ENCODE measurements at places on chromosomes 2 and 18. TPM values are rescaled to one million over a fixed set of nuclear protein-coding genes. Genes with fewer than 3 reads are reported as not detected.

DNA sequence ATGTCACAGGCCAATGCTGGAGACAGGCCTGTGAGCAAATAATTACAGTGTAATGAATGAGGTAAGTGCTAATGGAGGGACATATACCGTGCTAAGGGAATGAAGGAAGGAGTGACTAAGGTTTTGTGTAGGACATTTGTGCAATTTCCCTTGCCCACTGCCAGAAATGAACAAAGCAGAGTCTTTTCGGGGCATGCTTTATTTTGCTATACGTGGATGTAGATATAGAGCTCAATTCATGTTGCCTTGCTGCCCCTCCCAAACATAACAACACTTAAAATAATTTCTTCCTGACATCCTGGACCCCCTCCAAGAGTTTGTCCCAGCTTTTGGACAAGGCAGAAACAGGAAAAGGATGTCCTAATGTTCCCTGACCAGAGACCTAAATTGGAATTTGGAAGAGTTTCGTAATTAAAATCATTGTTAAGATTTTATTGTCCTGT lies 23.7 kb upstream of the CD28 start:
- peak overlapping the region; percentile 84 for H3K27ac ChIP-seq
- no peaks in the 10 kb centered on the region for H3K36me3 ChIP-seq
- H3K27me3 ChIP-seq, result no peaks in the 10 kb centered on the region

DNA sequence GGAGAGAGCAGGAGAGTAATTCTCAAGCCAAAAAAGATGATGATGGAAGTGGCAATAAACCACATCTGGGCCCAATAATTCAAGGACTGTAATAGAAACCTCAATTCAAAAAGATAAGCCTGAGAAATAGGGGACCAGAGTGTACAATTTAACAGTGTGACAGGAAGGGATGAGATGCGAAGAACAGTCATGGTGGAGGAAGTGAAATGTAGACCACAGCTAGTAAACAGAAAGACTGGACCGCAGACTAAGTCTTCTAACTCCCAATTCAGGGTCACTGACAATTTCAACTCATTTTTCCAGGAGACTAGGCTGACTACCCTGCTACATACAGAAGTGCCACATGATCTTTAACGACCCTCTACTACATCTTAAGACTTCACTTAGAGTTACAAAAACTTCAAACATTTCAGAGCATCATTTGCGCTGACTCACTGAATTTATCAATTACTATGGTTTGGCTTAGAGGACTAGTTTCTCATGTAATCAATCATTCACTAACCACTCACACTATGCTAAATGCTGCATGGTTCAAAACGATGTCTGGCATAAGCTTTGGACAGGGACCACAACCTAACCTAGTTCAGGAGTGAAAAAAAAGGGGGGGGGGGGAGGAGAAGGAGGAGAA lies 9.0 kb downstream of the CUL3 start:
- H3K27ac ChIP-seq, result no peak overlapping the region
- H3K27me3 ChIP-seq, result no peaks in the 10 kb centered on the region
- H3K36me3 ChIP-seq, result no peaks in the 10 kb centered on the region
- H3K4me1 ChIP-seq, result peaks cover 59% of the 10 kb centered on the region

- no peaks in the 10 kb centered on the region for H3K4me1 ChIP-seq
- no peak overlapping the region for H3K4me3 ChIP-seq
- no peaks in the 10 kb centered on the region for H3K27me3 ChIP-seq
- DNase-seq, result no peak
- no peaks in the 10 kb centered on the region for H3K36me3 ChIP-seq
Observed at GRCh38 chr2:34747643-34748042, 1148.5 kb upstream of the FAM98A start.

- H3K4me1 ChIP-seq, result no peaks in the 10 kb centered on the region
- H3K27me3 ChIP-seq, result peaks cover 5% of the 10 kb centered on the region
- no peak for DNase-seq
- no peaks in the 10 kb centered on the region for H3K36me3 ChIP-seq
Observed at GRCh38 chr2:238793801-238794449, 54.0 kb upstream of the TWIST2 start.

CLEC4F gene
- not detected for total RNA-seq

GRCh38 chr18:53754154-53754553 lies 470.3 kb downstream of the MBD2 start:
- H3K27ac ChIP-seq, result no peak overlapping the region
- H3K4me3 ChIP-seq, result no peak overlapping the region
- no peak for DNase-seq
- H3K27me3 ChIP-seq, result no peaks in the 10 kb centered on the region
- H3K4me1 ChIP-seq, result no peaks in the 10 kb centered on the region
- H3K36me3 ChIP-seq, result no peaks in the 10 kb centered on the region

GRCh38 chr2:219514836-219515235 lies 554 bp downstream of the ASIC4 start:
- H3K4me3 ChIP-seq, result no peak overlapping the region
- no peak for DNase-seq
- no peaks in the 10 kb centered on the region for H3K36me3 ChIP-seq
- peaks cover 7% of the 10 kb centered on the region for H3K27me3 ChIP-seq

DNA sequence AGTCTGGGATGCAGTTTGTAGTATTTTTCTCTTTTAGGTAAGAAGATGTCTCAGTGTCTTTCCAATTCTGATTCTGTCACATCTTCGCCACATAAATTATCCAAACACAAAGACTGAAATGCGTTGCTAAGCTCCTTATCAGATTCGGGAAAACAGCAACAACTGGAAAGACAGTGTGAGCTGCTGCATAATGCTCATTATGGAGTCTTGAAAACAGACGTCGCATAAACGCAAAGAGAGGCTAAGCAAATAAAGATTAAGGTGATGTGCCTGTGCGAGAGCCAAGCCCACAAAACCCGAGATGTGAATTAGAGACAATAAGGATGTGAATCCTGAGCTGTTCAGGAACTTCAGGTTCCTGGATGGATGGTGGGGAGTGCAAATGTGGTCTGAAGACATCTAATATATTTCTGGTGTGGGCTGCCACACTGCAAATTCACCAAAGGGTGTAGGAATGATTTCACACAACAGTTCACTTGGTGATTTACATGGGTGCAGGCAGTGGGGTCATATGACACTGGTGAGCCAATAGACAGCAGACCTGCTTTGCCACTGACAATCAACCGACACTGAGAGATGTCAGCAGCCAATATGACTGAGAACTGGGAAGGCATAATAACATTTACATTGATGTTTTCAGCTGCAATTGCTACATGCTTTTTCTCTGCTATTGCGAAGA lies 195.8 kb downstream of the MTX2 start:
- peaks cover 10% of the 10 kb centered on the region for H3K4me1 ChIP-seq
- H3K27me3 ChIP-seq, result no peaks in the 10 kb centered on the region
- no peaks in the 10 kb centered on the region for H3K36me3 ChIP-seq
- no peak overlapping the region for H3K4me3 ChIP-seq
- no peak for DNase-seq

- peak overlapping the region; percentile 49 for H3K4me3 ChIP-seq
- DNase-seq, result no peak
- no peaks in the 10 kb centered on the region for H3K27me3 ChIP-seq
- no peaks in the 10 kb centered on the region for H3K36me3 ChIP-seq
Observed at GRCh38 chr2:151973013-151973900, 125.6 kb downstream of the CACNB4 start.

DNA sequence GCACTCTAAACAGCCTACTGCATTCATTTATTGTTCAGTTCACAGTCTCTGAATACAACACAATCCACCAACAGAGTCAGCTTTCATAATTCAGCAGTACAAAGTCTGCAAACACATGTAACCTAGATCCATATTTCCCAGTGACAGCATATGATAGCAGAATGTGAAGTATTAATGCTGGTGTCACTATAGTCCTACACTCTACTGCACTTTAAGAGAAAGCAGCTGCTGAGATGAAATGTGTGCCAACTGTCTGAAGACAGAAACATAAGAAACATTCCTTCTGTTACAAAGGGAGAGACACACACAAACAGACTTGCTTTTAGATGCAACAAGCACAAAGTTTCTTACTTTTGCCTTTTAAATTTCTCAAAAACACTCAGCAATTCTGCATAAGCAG lies 441.8 kb downstream of the ZEB2 start:
- no peak overlapping the region for H3K27ac ChIP-seq
- H3K27me3 ChIP-seq, result no peaks in the 10 kb centered on the region
- no peaks in the 10 kb centered on the region for H3K4me1 ChIP-seq
- H3K36me3 ChIP-seq, result no peaks in the 10 kb centered on the region
- H3K4me3 ChIP-seq, result no peak overlapping the region

DNA sequence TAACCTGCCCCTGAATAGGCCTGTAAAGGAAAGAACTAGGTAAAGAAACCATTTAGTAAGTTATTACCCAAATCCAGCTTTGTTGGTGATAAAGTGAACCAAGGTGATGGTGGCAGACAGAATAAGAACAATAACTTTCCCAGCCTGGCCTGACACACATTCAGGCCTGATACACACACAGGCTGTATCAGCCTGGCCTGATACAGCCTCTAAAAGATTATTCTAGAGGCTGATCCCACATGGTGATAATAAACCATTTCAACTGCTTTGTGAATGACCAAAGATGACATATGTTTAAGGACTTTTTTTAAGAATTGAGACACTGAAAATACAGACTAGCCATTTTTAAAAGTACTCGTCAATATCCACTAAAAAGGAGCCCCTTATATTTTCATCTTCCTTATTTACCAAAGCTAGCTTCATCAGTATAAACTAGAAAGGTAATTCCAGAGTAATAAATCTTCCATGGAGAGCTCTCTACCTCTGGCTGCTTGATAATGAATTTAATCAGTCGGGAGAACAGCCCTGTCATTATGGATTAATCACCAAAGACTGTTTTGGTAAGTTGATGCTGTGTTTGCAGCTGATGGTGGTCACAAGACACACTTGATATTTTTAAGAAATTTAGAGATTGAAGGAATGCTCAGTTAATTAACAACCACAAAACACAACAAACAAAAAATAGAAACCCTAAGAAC lies 77.2 kb downstream of the SLC8A1 start:
- H3K36me3 ChIP-seq, result no peaks in the 10 kb centered on the region
- no peak overlapping the region for H3K27ac ChIP-seq
- H3K27me3 ChIP-seq, result no peaks in the 10 kb centered on the region
- H3K4me1 ChIP-seq, result peaks cover 29% of the 10 kb centered on the region

- no peak overlapping the region for H3K27ac ChIP-seq
- no peak for DNase-seq
- no peak overlapping the region for H3K4me3 ChIP-seq
- H3K27me3 ChIP-seq, result no peaks in the 10 kb centered on the region
- H3K36me3 ChIP-seq, result no peaks in the 10 kb centered on the region
Observed at GRCh38 chr2:216934151-216934550, 74.3 kb upstream of the TNP1 start.

FRZB gene
- 140 TPM for total RNA-seq

GRCh38 chr2:54500404-54501205 lies 44.5 kb downstream of the SPTBN1 start:
- H3K36me3 ChIP-seq, result no peaks in the 10 kb centered on the region
- no peak overlapping the region for H3K4me3 ChIP-seq
- no peaks in the 10 kb centered on the region for H3K27me3 ChIP-seq
- peaks cover 81% of the 10 kb centered on the region for H3K4me1 ChIP-seq

VWC2L gene
- total RNA-seq, result 0.27 TPM

- no peaks in the 10 kb centered on the region for H3K4me1 ChIP-seq
- no peak for DNase-seq
- no peak overlapping the region for H3K27ac ChIP-seq
- no peaks in the 10 kb centered on the region for H3K36me3 ChIP-seq
Observed at GRCh38 chr2:127183771-127184170, 36.3 kb downstream of the CYP27C1 start.

LINC00305 gene
- total RNA-seq, result not detected

MAB21L4 gene
- total RNA-seq, result not detected

- H3K27ac ChIP-seq, result no peak overlapping the region
- H3K36me3 ChIP-seq, result no peaks in the 10 kb centered on the region
- H3K4me3 ChIP-seq, result no peak overlapping the region
- H3K4me1 ChIP-seq, result peaks cover 9% of the 10 kb centered on the region
- DNase-seq, result no peak
Observed at GRCh38 chr2:188046437-188046836, 245.2 kb upstream of the GULP1 start.

DNA sequence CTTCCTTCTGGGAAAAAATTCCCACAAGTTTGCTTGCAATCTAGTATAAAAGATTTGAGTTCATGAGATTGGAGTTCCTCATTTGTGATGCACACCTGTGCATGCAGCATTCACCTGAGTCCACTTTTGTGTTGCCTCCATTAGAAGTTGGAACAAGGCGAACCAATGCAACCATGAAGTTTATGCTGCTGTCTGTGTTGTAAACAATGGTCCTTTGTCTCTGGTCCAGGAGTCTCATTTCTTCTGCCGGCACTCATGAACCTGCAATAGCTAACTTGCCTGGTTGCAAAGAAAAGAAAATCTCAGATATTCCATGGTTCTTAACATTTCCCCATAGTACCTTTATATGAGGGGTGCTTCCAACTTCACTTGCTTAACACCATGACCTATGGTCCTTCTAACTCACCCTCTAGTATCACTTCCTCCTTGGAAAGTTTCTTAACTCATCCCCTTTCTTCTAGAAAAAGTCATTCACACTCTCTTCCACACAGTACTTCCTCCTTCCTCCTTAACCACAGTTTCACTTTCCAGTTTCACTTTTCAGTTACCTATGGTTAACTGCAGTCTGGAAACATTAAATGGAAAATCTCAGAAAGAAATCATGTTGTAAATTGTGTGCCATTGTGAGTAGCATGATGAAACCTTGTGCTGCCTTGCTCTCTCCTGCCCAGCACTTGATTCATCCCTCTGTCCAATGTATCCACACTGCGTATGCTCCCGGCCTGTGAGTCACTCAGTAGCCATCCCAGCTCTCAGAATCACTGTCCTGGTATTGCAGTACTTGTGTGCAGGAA lies 128.8 kb upstream of the TRIB2 start:
- no peak overlapping the region for H3K4me3 ChIP-seq
- no peak for DNase-seq
- no peaks in the 10 kb centered on the region for H3K36me3 ChIP-seq
- no peaks in the 10 kb centered on the region for H3K4me1 ChIP-seq
- no peak overlapping the region for H3K27ac ChIP-seq
- H3K27me3 ChIP-seq, result no peaks in the 10 kb centered on the region

GRCh38 chr2:134089454-134089853 lies 164.4 kb upstream of the MGAT5 start:
- H3K27me3 ChIP-seq, result no peaks in the 10 kb centered on the region
- no peaks in the 10 kb centered on the region for H3K36me3 ChIP-seq

PSMA8 gene
- not detected for total RNA-seq

- peaks cover 4% of the 10 kb centered on the region for H3K36me3 ChIP-seq
- no peaks in the 10 kb centered on the region for H3K27me3 ChIP-seq
- peak overlapping the region; percentile 89 for H3K27ac ChIP-seq
- DNase-seq, result no peak
- peaks cover 22% of the 10 kb centered on the region for H3K4me1 ChIP-seq
Observed at GRCh38 chr2:30566631-30567030, 119.6 kb downstream of the LCLAT1 start.

GRCh38 chr18:67217551-67218166 lies 298.9 kb downstream of the DSEL start:
- H3K4me3 ChIP-seq, result no peak overlapping the region
- DNase-seq, result peak; percentile 10
- no peaks in the 10 kb centered on the region for H3K36me3 ChIP-seq
- no peaks in the 10 kb centered on the region for H3K4me1 ChIP-seq

DNA sequence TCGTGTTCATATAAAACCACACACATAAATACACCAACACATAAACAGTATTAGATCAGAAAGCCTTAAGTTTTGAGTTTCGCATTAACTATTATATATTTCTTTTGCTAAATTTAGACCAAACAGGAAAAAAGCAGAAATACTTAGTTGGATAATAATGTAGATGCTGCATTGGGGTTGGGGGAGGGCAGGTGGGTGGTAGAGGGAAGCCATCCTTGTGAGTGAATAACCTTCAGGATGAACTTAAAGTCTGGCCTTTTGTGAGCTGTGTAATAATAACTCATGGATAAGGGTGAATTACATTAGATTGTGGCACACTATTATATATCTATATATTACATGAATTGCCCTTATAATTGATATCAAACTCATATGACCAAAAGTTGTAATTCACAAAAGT lies 174.7 kb downstream of the WDR7 start:
- no peak for DNase-seq
- no peak overlapping the region for H3K27ac ChIP-seq
- H3K27me3 ChIP-seq, result no peaks in the 10 kb centered on the region

Data from thoracic aorta (tissue), 2 donors.